HepG2 (cell line): ENCODE measurements at places on chromosomes 3 and 15. TPM values are rescaled to one million over a fixed set of nuclear protein-coding genes. Genes with fewer than 3 reads are reported as not detected.

ETV5 gene
- 52.9 and 60.0 TPM in 2 replicates for total RNA-seq

ITIH1 gene
- 9.8 and 12.3 TPM in 2 replicates for total RNA-seq

GRCh38 chr3:128242818-128243601 lies 89.7 kb downstream of the EEFSEC start:
- no peak for DNase-seq

GRCh38 chr15:70038730-70039392 lies 58.9 kb downstream of the TLE3 start:
- DNase-seq, result no peak

GRCh38 chr3:151156618-151157216 lies 46.3 kb downstream of the GPR171 start:
- DNase-seq, result peak; percentile 67

- no peak for DNase-seq
These were observed 1.8 kb downstream of the MAP1A start for GRCh38 chr15:43519196-43519595.

DNA sequence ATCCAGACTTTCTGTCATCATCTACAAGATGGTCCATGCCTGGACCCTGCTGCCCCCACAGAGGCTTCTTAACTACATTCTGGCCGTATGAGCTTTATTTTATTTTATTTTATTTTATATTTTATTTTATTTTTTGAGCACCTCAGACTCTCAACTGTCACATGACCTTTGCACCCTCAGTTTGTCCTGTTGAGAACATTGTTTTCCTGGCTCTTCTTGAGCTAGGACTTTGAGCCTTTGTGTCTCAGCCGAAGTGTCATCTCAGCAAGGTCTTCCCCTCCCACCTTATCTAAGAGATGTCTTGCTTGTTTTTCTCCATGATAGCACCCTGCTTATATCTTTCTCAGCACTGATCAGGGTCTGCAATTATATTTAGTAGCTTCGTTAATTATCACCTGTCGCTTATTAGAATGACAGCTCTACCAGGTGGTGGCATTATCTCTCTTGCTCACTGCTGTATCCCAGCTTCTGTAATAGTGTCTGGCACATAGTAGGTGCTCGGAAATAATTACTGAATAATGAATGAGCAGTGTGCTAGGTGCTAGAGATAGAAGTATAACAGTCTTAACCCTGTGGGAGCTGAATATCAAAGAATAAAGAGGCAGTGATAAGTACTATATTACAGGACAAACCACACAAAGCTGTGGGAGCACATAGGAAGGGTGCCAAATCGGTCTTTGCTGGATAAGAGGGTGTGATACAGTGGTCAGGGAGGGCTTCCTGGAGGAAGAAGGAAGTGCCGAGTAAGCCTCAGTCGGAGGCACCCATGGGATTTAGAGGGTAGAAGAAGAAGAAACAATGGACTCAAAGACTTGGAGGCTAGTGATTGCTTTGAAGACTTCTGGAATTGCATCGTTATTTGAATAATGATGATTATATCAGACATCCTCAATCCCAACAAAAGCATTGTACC lies 136.2 kb downstream of the ITPR1 start:
- no peak for DNase-seq

- no peak for DNase-seq
These were observed 4.0 kb downstream of the FBXL22 start for GRCh38 chr15:63601026-63601703.

DNA sequence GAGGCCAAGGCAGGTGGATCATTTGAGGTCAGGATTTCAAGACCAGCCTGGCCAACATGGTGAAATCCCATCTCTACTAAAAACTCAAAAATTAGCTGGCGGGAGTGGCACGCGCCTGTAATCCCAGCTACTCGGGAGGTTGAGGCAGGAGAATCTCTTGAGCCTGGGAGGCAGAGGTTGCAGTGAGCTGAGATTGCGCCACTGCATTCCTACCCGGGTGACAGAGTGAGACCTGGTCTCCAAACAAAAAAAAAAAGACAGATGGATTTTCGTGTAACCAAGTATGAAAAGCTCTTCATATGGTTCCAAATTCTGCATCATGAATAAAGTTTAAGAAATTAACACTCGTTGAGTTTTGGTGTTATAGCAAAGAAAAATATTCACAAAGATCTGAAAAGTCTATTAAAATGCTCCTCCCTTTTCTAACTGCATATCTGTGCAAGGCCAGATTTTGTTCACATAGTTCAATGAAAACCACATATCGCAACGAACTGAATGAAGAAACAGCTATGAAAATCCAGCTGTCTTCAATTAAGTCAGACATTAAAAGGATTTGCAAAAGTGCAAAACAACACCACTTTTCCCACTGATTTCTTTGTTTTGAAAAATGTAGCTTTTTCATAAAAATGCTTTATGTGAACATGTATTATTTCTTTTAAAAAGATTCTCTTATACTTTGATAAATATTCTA lies 23.8 kb upstream of the FBLN2 start:
- no peak for DNase-seq

GRCh38 chr3:170490828-170491560 lies 72.3 kb downstream of the CLDN11 start:
- no peak for DNase-seq

DNA sequence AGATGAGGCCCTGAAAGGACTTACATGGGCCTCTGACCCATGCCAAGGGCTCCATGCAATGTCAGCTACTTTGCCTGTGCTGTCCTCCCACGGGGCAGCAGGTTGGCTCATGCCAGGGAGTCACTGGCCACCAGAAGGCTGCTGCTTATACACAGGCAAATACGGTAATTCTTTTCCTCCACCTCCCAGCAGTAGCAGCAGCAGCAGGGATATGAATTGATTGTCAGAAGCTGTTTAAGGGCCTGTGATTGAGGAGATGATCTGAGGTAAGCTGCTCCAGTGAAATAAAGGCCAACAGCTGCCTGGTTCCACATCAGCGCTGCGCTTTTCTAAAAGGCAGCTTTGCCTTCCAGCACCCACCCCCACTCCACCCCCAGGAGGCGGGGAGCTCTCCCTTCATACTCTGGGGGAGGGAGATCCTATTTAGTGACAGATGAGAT lies 250.5 kb downstream of the SHQ1 start:
- no peak for DNase-seq

- no peak for DNase-seq
These were observed 459.4 kb upstream of the AZI2 start for GRCh38 chr3:28808068-28808467.

DNA sequence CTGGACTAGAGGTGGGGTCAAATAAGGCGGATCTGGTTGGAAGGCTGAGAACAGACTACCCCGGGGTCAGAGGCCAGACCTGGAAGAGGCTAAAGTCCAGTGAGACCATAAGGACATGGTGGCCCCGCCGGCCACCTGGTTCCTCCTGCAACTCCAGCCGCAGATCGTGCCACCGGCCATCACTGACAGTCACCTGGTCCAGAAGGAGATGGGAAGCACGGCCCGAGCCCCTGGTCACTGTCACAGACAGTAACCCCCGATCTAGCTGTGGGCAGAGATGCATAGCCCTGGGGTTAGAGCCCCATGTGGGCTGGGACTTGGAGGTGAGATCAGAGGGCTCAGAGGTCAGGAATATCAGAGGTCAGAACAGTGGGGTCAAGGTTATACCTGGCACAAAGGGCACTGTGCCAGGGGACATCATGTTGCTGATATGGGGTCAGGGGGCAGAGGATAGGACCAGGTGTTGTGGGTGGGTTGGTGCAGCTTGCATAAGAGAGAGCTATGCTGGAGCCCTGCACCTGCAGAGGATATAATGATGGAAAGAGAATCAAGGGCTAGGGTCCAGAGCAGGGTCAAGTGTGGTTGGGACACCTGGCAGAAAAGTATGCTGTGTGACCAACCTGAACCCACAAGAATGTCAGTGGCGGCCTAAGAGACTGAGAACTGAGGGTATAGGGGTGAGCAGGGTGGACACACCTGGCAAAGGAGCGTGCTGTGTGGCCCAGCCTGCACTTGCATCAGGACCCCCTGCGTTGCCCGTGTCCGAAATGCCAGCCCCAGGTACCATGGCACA lies 9.6 kb downstream of the CELSR3 start:
- no peak for DNase-seq
